ENCODE measurements at places on chromosomes 11 and 22. TPM values are rescaled to one million over a fixed set of nuclear protein-coding genes. Genes with fewer than 3 reads are reported as not detected.
A peak's percentile ranks its signal among the peaks of the same experiment; 100 is the strongest.

DNA sequence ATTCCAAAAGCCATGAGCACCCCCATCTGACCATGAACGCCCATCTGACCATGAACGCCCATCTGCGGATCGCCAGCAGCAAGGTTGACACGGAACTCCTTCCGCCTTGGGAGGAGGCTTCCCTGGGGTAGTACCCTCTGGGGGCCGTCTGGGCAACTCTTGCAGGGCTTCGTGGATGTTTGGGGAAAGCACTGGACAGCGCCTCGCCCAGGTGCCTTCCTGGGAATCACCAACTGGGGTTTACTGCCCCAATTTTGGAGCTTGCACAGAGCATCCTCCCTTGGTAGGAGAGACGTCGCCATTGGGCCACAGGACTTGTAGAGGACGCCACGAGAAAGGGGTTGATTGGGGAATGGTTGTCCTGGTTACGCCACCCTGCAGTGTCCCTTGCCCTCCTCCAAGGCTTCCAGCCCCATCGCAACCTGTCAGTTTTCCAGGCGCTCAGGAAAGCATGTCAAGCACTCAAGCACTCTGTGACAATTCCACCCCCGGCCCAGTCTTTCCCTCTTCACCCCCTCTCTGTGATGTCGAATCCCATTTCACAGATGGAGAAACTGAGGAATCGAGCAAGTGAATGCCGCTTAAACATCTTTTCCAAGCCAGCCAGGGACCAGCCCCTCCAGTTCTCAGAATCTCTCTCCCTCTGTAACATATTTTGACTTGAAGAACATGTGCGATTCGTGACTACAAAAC, 914 bp upstream of the PRDM11 start:
- DNase-seq, result peak; percentile 72

The INCENP gene
- 20.3 TPM for total RNA-seq

GRCh38 chr11:66495401-66495854, 15.0 kb upstream of the BBS1 start:
- no peak for DNase-seq

The FAM227A gene
- total RNA-seq, result 0.75 TPM

The CST6 gene
- total RNA-seq, result not detected

The EMID1 gene
- 1.0 TPM for total RNA-seq

DNA sequence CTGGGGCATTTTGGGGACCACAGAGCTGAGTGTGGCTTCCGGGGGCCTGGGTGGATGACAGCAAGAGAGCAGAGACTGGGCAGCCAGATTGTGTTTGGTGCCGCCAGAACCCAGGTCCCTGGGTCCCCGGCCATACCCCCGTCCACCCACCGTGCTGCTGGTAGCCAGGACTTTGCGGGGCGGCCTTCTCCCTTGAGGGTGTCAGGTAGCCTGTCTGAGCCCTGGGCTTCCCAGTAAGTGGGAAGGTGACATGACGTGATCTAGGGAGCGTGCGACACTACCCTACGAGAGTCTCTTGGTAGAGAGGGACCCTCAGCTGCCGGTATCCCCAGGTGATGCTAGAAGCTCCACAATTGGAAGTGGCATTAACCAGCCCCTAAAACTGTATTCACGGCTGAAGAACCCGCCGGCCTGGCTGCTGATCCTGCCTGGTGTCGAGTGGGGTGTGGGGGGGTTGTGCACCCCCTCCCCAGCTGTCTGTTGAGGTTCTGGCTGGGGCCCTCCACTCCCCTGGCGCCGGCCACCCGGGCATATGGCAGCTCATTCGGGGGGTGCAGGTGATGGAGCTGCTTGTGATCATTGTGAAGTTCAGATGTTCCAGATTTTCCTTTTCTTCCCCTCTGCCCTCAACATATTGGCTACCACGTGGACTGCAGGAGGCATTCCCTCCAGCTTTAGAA, 66.9 kb downstream of the MPPED1 start:
- no peak for DNase-seq

- DNase-seq, result no peak
Measured at GRCh38 chr11:47514825-47515647, 37.9 kb downstream of the CELF1 start.

The FAM76B gene
- 17.1 TPM for total RNA-seq

DNA sequence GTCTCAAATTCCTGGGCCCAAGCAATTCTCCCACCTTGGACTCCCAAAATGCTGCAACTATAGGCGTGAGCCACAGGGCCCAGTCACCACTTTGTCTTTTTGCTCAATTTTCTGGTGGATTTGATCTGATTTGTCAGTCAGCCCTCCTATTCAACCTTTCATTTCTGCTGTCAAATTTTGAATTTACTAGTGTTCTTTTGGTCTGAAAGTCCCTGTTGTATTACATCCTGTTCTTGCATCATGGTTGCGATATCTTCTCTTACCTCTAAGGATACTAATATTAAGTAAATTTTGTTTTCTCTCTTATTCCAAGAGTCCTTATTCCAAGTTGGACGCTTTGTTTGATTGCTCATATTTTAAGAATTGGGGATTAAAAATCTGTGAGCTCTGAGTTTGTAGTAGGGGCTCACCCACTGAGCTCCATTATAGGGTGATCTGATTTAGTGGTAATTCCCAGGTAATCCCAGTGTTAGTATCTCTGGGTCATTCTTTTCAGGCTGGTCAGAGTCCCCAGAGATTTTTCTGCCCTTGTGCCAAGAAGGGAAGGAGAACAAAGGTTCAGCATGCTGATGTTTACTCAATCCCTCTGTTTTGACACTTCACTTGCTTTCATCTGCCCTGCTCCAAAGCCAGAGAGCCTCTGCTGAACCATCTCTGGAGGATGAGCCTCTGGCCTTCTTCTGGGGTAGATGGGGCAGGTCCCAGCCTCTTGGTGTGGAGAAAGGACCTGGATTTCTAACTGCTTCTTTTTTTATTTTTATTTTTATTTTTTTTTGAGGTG, 10.0 kb downstream of the UPB1 start:
- DNase-seq, result no peak

DNA sequence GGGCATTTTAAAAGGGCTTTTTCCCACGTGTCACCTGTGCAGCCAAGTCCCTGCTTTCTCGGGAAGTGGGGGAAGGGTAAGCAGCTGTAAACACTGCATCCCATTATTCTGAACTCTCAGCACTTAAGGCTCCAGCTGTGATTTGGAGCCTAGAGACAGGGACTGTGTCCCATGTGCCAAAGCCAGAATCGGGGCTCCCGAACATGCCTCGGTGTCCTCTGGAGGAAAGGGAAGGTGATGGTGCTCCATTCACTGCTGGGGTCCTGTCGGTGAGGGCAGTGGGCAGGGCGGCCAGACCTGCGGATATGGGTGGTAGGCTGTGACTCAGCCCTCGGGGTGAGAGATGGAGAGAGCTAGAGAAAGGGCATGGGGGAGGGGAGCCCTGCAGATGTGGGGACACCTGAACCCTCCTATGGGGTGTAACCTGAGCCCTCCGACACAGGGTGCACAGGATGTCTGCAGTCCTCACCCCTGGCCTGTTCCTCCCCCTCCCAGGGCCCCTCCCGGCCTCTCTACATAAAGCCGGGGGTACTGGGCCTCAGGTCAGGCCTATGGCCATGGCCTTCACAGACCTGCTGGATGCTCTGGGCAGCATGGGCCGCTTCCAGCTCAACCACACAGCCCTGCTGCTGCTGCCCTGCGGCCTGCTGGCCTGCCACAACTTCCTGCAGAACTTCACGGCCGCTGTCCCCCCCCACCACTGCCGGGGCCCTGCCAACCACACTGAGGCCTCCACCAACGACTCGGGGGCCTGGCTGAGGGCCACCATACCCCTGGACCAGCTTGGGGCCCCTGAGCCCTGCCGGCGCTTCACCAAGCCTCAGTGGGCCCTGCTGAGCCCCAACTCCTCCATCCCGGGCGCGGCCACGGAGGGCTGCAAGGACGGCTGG, 31.8 kb downstream of the CAPN1 start:
- no peak for DNase-seq

DNA sequence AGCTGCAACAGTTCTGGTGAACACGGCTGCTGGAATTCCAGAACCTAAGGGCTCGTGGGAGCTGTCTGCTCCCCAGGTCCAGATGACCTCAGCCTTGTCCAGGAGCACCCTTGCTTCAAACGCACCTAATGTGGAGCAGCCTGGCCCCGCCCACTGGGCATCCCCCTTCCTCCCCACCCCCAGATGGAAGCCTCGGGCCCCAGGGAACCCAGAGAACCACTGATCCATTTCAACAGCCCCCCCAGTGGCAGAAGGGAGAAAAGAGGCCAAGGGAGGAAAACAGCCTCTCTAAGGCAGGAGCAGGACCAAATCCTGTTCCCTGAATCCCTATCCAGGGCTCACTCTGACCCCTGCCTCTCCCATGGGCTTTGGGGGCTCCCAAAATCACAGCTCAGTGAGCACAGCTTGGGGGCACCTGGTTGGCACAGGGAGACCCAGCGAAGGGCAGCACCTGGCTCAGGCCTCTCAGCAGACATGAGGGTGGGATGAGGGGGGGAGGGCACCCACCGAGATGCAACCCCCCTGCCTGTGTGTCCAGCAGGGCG, 1.2 kb downstream of the CYTH4 start:
- DNase-seq, result no peak

The CD6 gene
- 1.3 TPM for total RNA-seq

The IFT27 gene
- total RNA-seq, result 15.2 TPM

The CD3G gene
- total RNA-seq, result 0.33 TPM

The MEN1 gene
- total RNA-seq, result 18.7 TPM

DNA sequence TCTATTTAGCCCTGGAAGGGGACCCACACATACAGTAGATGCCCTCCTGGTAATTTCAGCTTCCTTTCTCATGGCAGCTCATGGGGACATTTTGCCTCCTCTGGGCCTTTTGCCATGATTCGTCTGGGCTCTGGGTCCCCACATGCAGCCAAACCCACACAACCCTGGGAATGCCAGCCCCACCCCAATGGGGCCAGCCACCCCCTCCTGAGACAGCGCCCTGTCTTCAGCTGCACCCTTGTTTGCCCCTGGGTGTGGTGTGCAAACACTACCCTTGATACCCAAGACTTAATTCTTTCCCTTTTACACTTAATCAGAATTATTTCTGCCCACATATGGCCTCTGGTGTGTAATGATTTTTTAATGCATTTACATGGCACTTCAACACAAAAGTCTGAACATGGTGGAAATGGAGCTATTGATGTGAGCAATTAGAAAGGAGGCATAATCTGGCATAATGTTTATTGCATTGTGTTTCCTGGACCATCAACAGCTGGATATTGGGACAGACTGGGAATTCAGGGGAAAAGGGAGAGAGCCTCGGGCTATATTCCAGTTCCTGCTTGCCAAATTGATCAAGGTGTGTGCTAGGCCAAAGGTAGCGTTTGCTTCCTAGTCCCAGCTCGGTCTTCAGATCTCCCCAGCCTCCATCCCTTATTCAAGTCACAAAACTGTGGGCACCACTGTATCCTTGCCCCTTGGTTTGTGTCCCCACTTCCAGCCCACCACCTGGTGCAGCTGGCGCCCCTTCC, 85.0 kb upstream of the ANO1 start:
- no peak for DNase-seq

DNA sequence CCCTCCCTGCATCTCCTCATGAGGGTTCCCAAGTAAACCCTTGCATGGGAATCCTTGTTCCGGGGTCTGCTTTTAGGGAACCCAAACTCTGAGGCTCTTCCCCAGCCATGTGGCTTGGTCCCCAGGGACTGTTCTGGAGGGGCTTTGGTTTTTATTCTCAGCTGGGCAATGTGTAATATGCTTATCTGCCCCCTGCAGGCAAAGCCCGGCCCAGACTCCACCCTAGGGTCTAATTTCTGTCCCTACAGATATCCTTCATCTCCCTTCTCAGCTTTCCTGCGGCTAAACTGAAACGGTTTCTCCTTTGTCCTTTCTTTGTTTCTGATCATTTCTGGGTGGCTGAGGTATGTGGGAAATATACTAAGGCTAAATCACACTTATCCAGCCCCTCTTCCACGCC, 37.1 kb downstream of the TST start:
- DNase-seq, result no peak

The ZNF215 gene
- total RNA-seq, result 0.17 TPM

The WEE1 gene
- total RNA-seq, result 43.2 TPM

GRCh38 chr11:103602840-103603239, 433.6 kb upstream of the DDI1 start:
- DNase-seq, result no peak

The TENM4 gene
- 9.1 TPM for total RNA-seq

DNA sequence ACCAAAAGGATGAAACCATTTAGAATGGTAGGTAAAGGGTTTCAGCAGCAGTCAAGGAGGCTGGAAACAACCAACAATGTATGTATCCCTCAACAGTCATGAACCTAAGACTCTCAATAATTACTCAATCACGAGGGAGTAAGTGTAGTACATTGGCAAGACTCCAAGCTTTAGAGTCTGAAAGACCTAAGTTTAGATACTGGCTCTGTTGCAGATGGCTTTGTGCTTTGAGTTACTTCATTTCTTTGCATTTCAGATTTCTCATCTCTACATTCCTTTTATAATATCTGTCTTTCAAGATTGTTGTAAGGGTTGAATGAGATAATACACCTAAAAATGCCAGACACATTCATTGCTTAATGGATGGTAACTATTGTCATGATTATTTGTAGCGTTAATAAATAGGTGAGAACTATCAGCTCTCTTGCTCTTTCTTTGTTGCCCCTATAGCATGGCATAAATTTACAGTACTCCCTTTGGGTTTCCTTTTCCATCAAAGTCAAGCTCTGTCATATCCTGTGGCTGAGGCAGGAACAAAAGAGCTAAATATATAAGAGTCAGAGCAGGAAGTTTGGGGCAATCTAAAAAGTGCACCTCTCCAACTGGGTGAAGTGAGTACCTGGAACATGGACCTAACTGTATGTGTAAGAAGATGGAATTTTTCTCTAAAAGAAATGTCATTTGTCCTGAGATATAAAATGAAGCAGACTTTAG, 228.2 kb upstream of the ZC3H12C start:
- DNase-seq, result no peak

GRCh38 chr11:112588252-112588694, 327.6 kb upstream of the PLET1 start:
- peak; percentile 92 for DNase-seq

GRCh38 chr11:120261321-120261720, 21.4 kb downstream of the POU2F3 start:
- DNase-seq, result no peak

The KIAA1671 gene
- 34.2 TPM for total RNA-seq

The APLNR gene
- total RNA-seq, result 6.3 TPM

DNA sequence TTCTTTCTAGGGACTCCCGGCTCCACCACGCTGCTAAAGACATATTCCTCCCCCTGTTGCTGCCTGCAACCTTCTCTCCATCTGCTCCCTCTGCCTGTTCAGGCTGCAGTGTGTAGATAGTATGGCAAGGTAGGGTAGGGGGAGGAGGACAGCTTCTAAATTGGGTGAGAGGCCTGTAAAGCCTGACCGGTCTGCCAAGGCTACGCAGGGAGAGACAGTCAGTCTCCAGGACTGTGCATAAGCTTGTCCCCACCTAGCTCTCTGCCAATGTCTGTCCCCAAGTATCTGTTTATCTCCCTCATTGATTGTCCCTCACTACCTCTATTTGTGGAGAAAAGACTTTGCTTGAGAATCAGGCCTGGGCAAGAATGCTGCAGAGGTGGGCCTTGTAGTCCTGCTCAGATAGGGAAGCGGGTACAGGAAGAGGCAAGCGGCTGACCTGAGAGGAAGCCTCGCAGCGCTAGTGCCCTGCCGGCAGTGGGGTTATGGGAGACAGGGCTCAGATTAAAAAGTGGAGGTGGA, 871 bp upstream of the SEZ6L start:
- DNase-seq, result no peak
